ENCODE measurements at places on chromosomes 5 and 9.

- no peak for DNase-seq
Measured at GRCh38 chr5:88984040-88984439, 101.1 kb upstream of the MEF2C start.

DNA sequence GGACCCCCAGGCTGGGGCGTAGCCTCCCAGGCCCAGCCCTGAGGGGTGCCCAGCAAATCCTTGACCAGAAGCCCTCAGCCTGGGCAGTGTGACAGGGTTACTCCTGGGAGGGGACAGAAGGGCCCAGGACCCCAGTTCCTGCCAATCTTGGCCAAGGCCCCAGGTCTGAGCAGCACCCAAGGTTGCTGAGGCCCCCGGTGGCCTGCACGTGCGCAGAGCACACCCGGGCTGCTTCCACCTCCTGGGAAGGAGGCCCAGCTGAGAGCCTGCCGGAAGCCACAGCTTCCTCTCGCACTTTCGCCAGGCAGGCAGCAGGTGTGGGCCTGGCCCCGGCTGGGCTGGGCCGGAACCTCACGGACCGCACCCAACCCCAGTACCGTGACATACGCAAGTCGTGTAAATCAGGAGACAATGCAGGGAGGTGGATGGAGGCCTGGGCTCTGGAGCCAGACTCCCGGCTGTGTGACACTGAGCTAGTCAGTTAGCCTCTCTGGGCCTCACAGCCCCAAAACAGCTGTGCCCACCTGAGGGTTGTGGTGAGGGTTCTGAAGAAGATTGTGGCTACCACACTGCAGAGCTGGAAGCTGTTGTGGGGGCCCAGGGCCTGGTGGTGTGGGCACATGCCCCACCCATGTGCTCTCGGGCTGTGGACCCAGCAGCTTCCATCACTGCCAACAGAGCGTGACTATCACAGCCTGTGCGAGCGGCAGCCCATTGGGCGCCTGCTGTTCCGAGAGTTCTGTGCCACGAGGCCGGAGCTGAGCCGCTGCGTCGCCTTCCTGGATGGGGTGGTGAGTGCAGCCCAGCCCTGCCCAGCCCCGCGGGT lies 5.1 kb downstream of the GRK6 start:
- peak; percentile 58 for DNase-seq

GRCh38 chr5:131635684-131636572 lies 899 bp upstream of the RAPGEF6 start:
- no peak for DNase-seq

- DNase-seq: no peak
Measured at GRCh38 chr5:151477101-151477500, 29.7 kb downstream of the SLC36A1 start.

DNA sequence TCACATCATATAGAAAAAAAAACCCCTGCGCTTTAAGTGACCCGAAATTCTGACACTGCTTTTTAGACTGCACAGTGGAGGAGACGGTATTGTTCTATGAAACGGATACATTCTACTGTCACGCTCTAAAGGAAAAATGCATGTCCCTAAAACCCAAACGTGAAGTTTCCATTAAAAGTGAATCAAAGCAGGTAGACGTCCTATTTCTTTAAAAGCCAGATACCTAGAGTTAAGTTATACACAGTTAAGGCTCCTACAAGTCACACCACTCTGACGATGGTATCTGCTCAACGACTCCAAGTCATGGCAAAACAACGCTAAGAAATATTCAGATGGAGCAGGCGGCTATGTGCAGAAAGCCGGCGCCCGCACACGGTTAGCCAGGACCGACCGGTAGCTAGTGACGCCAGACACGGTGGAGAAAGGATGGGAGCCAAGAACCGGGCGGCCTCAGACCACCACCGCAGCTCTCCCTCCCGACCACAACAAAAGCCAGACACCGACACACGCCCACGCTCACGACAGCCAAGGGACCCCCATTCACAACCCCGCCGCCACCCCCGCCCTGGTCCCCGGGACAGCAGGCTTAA lies 734 bp downstream of the SKP1 start:
- no peak for DNase-seq

DNA sequence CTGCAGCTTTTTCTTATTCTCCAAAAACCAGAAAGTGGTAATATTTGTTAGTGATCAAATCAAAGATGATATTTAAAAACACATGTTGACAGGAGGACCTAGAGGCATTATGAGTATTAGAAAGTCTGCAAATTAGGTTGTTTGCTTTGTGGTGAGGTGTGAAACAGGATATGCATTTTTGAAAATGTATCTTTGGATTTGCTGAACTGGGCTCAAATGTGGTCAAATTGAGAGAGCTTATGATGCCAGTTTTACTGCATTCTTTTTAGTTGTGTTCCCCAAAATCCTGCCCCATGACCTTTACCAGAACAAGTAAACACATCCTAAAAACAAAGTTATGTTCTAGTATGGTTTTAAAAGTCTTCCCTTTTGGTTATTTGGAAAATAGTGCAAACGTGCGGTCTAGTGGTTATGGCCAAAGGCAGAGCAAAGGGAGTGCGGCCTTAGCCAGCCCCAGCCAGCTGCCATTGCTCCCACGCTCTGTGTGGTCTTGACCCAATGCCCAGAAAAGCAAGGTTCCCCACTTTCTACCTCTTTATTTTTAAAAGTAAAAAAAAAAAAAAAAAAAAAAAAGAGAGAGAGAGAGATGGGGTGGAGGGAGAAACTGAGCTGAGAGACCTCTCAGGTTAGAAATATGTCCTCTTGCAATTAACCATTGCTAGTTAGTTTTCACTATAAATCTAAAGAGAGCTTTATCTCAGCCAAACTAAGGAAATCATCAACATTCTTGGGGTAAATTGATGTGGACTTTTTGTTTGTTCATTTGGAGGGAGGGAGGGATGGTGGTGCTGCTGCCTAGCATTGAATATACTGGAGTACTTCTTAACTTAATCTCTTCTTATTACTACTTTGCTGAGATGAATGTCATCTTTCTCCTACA lies 176.6 kb downstream of the ARHGAP26 start:
- DNase-seq: no peak

GRCh38 chr5:55429221-55429612 lies 105.5 kb downstream of the PLPP1 start:
- no peak for DNase-seq

DNA sequence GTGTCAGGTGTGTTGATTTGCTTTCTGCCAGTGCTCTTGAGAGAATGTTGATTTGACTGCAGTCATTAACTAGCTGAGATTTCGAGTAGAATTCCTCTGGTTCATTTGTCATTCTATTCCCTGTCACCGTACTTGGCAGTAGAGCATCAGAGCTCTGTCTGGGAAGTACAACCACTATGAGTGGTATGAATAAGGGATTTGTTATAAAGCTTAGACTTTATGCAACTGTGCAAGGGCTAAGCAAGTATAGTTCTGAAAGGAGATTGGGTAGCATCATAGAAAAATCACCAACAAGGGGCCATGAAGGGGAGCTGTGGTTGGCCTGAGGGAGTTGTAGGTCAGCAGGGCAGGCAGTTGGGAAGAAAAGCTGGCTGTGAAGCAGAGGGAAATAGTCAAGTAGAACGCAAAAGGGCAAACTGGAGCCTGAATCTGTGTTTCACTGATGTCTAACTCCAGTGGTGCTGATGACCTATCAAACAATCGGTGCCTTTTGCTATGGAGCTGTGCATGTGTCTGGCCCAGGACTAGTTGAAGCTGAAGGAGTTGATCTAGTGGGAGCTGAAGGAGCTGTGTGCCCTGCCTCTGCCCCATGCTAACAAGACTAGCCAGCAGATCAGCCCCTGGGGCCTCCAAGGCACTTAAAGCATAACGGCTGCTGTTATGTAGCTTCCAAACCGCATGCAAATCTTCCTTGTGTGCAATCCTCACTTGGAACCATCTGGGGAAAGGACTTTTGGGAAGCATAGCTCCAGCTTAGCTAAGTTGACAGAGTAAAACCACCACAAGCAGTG lies 110.0 kb downstream of the SLC28A3 start:
- DNase-seq: no peak

GRCh38 chr5:159206818-159207217 lies 2.5 kb downstream of the RNF145 start:
- no peak for DNase-seq

DNA sequence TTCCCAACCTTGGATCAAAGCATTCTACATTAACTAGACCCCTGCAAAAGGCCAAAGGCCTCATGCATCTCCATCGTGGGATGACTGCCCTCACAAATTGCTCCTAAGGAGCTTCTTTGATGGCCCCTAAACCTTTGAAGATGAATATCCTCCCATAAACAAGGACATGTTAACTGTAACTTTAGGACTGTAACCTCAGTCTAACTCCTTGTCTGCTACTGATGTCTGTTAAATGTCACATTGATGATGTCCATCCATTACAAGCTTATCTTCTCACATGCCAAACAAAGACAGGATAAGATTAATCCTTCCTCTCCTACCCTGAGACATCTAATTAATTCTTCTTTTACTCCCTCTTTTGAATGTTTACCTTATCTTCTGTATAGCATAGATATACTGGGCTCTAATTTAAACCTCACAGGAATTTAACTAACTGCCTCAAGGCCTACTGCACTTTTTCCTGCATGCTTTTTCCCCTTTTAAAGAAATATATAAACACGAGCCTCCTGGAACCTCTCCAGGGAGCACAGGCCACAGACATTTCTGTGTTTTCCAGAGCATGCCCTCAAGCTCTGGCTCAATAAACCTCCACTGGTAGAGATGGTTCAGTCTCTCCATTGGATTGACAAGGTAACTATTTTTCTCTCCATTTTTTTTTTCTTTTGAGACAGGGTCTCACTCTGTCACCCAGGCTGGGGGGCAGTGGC lies 90.6 kb upstream of the SLC25A48 start:
- no peak for DNase-seq

DNA sequence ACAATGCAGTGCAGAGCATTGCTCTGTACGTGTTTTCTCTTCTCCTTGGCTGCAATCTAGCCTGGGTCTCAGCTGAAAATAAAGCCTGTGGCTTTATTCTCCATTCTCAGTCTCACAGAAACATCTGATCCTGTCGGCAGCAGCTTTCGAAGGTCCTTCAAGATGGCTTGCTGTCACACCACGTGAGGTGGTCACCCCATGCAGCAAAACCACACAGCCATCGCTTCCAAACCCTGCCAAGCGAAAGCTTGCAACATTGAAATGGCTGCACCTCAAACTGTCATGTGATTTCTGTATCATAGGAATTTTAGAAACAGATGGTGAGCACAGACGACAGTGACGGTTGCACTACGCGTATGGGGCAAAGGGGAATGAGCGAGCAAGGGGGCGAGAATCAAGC lies 98.5 kb upstream of the SMARCA2 start:
- no peak for DNase-seq

GRCh38 chr9:23821375-23822181 lies 4.5 kb downstream of the ELAVL2 start:
- DNase-seq: no peak

DNA sequence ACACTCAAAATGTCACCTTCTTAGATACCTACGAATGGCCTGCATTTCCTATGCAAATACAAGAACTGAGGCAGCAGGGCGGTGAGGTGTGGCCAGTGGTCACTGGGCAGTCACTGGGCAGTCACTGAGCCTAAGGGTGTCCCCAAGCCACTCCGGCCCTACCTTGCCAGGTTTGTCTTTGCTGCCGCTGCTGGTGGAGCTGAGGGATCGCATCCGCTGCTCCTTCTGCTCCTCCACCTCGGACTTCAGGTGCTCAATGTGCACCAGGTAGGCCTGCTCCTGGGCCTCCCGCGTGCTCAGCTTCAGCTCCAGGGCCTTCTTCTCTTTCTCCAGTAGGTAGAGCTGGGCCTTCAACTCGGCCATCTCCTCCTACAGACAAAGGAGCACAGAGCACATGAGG lies 72.3 kb downstream of the DCP2 start:
- no peak for DNase-seq

GRCh38 chr5:157555037-157555640 lies 20.4 kb downstream of the ADAM19 start:
- DNase-seq: no peak

GRCh38 chr9:135315572-135315971 lies 164.0 kb upstream of the PPP1R26 start:
- DNase-seq: no peak

DNA sequence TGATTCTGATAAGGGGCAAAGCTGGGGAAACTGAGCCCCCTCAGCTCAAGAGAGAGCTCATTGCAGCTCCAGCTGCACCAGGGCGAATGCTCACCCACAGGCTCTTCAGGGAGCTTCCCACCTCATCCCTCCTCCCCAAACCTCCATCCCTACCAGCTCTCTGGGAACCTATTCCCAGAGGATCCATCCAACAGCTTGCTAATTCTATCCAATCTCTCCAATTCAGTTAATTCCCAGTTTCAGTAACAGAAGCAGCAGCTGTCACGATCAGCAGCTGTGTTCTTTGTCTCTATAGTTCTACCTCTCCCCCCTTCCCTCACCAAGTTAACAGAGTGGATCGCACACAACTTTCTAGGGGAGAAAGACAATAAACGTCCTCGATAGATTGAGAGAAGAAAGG lies 135.5 kb upstream of the EFNA5 start:
- DNase-seq: no peak

GRCh38 chr5:125125031-125125823 lies 378.8 kb upstream of the ZNF608 start:
- no peak for DNase-seq

- no peak for DNase-seq
Measured at GRCh38 chr9:6153425-6153824, 62.2 kb upstream of the IL33 start.

- no peak for DNase-seq
Measured at GRCh38 chr5:135245521-135246499, 153.2 kb downstream of the MACROH2A1 start.

- no peak for DNase-seq
Measured at GRCh38 chr5:136315667-136316066, 49.7 kb downstream of the TRPC7 start.

- DNase-seq: peak; percentile 56
Measured at GRCh38 chr9:128341435-128341849, 1.1 kb downstream of the SLC27A4 start.

GRCh38 chr5:36724467-36725332 lies 118.3 kb downstream of the SLC1A3 start:
- no peak for DNase-seq

GRCh38 chr9:125655691-125656410 lies 51.2 kb downstream of the MAPKAP1 start:
- no peak for DNase-seq

DNA sequence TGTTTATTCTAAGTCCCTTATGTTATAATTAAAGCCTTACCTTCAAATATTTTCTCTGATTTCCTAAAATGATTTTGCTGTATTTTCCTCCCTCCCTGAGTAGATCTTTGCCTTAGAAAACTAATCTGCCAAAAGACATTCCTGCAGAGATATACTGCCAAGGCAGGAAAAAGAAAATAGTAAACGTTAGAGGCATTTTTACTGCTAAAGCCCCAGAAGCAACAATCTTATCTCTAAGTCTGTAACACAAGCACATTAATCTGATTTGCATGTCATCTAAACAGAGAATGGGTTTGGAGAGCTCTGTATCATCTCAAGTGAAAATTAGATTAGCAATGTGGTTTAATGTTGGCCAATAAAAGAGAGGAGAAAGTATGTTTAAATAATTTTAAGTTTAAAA lies 847.7 kb downstream of the MAT2B start:
- no peak for DNase-seq

- no peak for DNase-seq
Measured at GRCh38 chr5:177537389-177538361, 16.7 kb downstream of the FAM193B start.

GRCh38 chr5:15550502-15551112 lies 50.6 kb downstream of the FBXL7 start:
- no peak for DNase-seq

- DNase-seq: no peak
Measured at GRCh38 chr9:127878001-127878651, 651 bp upstream of the AK1 start.

All from stimulated activated CD4-positive, alpha-beta T cell treated with anti-CD3 and anti-CD28 coated beads, Interleukin-12 subunit alpha, Interleukin-12 subunit beta, amount 100 ng/mL, for 4 hours (primary cell).